ENCODE measurements at places on chromosomes 16 and 17.

DNA sequence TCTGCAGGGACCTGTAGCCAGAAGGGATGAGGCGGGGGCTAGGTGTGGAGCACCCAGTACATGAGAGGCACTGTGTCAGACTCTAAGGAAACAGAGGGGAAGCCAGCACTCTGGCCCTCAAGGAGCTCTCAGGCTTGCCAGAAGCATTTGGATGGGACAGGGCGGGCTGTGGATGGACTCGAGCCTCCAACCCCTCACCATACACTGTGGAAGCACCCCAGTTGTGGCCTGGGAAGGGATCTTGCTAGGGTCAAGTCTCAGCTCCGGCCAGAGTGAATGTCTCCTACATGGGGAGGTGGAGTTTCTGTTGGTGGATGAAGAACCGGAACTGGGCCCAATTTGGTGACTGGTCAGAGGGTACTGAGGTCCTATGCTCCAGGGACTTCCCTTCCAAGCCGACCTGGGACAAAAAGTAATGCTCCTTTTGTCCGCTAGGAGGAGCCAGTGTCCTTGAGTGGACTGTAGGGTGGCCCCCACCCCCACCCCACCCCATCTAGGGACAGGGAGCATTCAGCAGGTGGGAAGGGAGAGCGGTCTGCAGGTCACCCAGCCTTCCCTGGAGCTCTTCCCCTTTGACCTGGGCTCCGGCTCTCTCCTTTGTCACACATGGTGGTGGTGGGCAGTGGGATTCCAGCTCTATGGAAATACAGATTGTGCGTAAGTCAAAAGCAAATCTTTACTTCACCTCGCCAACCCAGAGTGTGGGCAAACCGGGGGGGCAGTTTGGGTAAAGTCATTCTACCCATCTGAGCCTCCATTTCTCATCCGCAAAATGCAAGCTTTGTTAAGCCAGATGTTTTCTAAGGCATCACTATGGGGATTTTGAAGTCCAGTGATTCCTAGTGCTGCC is 20.4 kb upstream of the PHB1 start:
- DNase-seq: peak; percentile 60

GRCh38 chr17:63998721-63999679 is 849 bp downstream of the PRR29 start:
- DNase-seq: peak; percentile 23

DNA sequence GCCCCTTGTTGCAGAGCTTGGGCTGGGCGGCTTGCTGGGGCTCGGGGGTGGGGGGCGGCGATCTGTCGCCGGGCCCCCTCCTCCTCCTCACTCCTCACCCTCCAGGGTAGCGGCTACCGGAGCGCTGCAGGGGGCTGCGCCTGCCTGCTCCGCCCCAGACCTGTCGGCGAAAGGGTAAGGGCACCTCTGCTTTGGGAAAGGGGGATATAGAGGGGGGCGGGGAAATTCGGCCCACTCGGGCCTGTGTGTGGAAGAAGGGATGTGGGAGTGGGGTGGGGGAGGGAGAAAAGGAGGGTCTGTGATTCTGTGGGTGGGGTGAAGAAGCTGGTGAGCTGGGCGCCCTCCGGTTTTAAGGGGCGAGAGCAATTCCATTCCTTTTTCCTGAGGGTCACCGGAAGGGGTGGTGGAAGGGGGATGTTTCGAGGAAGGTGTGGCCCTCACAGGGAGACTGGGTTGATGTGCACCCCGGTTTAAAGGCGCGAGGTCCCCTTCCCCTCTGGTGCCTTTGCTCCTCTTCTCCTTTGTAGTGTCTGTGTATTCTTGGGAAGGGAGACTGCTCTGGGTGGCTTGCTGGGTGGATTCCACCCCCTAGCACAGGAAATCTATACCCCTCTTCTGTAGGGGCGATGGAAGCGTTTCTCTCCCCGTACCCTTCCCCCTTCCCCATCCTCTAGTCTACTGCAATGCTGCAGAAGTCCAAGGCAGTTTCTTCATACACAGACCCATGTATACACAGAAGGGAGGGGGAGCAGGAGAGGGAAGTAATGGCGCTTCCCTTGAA is 878 bp downstream of the TAOK1 start:
- peak; percentile 14 for DNase-seq

DNA sequence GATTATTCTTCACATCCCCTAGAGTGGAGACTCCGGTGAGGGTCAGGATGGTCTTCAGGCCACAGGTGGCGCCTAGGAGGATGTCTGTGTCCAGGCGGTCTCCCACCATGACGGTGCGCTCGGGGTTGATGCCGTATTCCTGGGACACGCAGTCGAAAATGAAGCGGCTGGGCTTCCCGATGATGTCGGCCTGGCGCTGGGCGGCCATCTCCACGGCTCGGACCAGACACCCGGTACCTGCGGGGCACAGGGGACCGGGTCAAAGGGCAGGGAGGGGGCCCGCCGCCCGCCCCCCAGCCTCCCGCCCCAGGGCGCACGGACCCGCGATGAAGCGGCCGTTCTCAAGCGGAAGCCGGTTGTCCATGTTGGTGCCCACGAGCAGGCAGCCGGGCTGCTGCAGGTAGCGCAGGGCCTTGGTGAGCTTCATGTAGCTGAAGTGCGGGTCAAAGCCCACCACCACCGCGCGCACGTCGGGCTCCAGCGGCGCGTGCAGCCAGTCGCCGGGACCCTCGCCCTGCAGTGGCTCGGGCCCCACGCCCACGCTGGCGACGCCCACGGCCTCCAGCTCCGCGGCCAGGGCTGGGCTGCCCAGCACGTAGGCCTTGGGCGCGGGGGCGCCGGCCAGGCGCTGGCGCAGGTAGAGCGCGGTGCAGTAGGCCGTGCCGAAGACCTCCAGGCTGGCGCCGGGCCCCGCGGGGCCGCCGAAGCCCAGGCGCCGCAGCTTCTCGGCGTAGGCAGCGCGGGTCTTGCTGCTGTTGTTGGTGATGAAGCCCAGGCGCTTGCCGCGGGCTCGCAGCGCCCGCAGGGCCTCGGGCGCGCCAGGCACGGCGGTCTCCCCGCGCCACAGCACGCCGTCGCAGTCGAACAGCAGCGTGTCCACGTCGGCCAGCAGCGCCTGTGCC is 572 bp downstream of the PGP start:
- DNase-seq: peak; percentile 33

DNA sequence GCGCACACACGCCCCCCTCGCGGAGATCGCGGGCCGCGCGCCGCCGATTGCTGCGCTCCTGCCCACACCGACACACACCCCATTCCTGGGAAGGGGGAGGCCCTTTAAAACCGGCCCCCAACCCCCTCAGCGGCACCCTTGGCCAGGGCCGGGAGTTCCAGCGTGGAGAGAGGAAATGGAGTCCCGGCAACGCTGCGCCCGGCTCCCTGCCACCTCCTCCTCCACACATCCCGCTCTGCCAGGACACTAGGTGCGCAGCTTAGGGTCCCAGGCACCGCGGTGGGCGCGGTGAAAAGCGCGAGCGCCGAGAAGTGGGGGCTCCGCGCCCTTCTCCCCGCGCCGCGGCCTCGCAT is 397 bp downstream of the CDC42EP4 start:
- DNase-seq: no peak

DNA sequence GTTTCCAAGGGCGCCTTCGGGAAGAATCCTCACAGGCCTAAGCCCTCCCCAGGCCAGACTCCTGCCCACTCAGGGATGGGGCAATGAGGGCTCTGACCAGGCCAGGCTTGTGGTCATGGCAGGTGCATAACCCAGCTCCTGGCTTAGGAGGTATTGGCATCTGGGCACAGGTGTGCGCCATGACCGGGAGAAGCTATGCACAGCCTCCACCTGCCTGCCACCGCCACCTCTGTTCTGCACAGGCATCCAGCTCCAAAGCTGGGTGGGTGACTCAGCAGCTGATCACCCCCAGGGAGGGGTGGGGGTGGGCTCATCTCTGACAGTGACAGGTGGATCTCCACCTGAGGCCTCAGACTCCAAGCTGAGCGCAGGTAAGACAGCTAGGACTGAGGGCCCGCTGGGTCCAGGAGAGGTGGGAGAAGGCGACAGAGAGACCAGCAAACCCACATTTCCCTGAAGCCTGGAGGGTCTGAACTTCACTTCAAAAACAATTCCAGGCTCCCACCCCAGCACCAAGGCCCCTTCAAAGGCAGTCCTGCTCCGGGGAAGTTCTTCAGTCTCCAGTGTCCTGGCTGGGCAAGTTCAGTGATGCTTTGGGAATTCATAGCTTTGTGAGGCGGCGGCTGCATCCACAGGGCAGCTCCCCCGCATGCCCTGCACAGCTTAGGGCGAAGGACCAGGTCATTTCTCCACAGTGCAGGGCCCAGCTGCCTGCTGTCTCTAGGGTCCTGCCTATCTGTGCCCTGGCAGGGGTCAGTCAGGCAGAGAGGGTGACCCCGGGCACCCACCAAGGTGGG is 121.6 kb upstream of the SMURF2 start:
- no peak for DNase-seq

GRCh38 chr16:78720416-78720815 is 621.0 kb downstream of the WWOX start:
- no peak for DNase-seq
